ENCODE measurements at places on chromosomes 16 and 17.

DNA sequence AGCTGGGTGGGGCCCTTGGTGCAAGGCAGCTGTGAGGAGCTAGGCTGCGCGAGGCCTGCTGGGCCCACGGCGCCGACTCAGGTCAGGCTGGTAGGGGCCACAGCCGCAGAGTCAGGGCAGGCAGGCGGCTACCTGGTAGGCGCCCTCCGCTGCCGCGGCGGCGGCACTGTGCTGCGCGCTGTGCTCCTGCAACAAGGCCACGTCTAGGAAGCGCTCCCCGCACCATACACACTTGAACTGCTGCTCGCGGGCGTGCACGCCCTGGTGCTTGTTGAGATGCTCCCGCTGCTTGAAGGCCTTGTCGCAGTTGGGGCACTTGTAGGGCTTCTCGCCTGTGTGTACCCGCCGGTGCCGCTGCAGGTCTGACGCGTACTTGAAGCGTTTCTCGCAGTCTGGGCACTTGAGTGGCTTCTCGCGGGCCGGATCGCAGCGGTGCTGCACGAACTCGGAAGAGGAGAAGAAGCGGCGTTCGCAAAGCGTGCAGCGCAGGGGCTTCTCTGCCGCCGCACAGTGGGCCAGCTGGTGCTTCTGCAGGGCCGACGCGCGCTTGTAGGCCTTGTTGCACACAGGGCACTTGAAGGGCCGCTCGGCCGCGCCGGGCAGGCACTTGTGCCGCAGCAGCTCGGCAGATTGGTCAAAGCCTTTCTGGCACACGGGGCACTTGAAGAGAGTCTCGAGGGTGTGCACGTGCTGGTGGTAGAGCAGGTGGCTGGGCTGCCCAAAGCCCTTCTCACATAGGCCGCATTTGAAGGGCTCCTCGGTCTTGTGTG lies 3.9 kb downstream of the ZNF319 start:
- no peak for DNase-seq

GRCh38 chr17:44324571-44325275 lies at the start of gene SLC25A39:
TSS of gene SLC25A39 (minus strand) at chr17:44324823. CDS start at chr17:44323562, 1,261 bp downstream.
- DNase-seq: peak; percentile 73

DNA sequence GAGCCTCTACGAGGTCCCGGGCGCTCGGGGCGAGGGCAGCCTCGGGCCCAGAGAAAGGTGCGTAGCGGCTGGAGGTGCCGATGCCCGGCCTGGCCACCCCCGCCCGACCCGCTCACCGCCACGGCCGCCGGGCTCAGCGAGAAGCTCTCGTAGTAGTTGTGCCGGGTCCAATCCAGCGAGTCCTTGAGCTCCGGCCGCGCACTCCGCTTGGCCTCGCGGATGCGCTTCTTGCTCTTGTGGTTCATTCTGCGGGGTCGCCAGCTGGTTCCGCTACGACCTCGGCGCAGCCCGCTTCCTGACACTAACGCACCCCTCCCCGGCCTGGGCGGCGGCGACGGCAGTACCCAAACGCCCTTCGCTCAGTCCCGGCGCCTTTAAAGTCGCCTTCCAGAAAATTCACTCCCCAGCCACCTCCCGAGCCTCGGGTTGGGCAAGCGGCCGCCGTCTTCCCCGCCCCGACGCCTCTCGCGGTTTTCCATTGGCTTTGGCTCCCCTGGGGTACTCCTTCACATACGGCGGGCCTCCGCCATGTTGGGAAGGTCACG lies at the start of gene JMJD6:
JMJD6 (minus strand) TSS at position 376 of the 545 bp plus-strand sequence; CDS start at position 245, 131 bp downstream.
- DNase-seq: peak; percentile 82

- DNase-seq: no peak
Observed at GRCh38 chr17:3962217-3962964, 1.8 kb downstream of the ATP2A3 start.

DNA sequence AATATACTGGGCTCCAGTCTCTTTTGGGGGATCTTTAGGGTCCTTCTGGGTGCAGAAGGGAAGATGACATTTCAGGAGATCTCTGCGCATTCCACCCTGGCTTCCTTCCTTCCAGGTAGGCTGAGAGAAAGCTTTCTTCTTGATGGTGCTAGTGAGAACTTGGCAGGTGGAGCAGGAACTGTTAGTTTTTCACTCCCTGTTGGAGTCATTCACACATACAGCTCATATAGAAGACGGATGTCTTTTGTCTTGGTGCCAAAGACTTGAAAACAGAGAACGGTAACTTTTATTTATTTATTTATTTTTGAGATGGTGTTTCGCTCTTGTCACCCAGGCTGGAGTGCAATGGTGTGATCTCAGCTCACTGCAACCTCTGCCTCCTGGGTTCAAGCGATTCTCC lies 43.9 kb downstream of the PITPNC1 start:
- DNase-seq: no peak

DNA sequence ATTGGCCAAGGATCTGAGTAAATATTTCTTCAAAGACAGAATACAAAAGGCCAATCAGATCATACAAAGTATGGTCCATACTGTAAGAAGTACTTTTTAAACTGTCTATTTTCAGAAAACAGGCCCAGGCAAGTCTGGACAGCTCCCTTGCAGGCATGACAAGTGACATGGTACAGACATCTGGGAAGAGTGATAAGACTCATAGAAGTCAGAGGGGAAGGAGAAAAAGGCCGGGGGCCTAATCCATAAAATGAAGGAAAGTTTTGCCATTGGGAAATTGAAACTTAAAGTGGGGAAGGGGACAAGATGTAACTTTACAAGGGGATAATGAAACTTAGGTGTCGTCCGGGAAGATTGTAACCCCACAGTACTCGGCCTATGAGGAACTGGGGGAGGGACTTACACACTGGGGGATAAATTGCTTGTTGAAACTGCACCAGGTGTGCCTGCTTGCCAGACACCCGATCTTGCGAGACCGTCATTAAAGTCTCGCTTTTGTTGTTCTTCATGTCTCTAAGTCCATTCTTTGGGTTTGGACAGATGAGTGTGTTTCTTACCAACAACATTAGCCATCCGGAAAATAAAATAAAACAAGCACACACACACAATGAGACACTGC lies 684.0 kb downstream of the CDH11 start:
- DNase-seq: no peak

GRCh38 chr16:19963301-19963700 lies 78.7 kb upstream of the GPRC5B start:
- DNase-seq: no peak

- no peak for DNase-seq
Observed at GRCh38 chr16:46961373-46962353, 11.8 kb downstream of the DNAJA2 start.

GRCh38 chr17:30200106-30200505 lies 35.4 kb downstream of the SLC6A4 start:
- DNase-seq: no peak

DNA sequence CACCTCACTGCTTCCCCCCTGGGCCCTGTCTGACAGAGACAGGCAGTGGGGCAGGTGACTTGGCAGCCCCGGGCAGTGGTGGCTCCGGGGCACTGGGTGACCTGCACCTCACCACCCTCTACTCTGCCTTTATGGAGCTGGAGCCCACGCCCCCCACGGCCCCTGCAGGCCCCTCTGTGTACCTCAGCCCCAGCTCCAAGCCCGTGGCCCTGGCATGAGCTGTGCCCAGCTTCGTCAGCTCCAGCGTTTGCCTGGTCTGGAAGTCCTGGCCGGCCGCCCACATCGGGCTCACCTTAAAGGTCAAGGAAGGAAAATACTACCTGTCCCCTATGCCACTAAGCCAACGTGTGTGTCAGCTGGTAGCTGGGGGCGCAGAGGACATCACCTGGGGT lies 15.2 kb downstream of the UNC119 start:
- DNase-seq: no peak

DNA sequence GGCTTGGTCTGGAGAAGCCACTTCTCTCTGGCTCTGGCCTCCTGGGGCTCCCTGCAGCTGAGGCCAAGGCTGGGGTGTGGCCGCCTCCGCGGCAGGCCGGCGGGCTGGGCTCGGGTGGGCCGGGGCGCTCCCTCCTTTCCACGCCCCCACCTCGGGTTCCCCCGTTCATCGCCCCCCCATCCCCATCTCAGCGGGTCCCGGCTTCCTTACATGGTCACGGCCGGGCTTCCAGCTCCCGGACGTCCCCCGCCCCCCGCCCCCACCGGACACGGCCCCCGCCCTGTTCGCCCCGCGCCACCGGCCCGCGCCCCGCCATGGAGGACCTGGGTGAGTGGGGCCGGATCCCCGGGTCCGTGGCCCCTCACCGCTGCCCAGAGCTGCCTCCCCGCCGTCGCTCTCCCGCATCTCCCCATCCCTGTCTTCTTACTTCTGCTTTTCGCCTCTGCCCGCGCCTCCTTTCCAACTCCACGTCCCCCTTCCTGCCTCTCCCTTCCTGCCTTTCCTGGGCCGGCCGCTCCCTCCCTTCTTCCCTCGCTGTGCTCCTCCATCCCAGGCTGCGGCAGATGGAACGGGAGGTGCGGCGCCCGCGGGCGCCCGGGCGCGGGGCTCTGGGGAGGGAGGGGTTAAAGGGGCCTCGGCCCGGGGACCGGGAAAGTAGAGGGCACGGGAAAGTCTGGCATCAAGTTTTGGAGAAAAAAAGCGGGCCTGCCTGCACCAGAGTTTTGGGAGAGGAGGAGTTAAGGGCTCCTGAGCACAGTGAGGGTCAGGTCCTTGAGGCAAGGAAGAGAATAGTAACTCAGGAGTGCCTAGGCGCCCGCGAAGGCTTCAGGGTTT lies at the start of gene TGFB1I1:
TGFB1I1 (plus strand) TSS at position 278 of the 834 bp plus-strand sequence; CDS start at position 315, 37 bp downstream.
- DNase-seq: no peak

DNA sequence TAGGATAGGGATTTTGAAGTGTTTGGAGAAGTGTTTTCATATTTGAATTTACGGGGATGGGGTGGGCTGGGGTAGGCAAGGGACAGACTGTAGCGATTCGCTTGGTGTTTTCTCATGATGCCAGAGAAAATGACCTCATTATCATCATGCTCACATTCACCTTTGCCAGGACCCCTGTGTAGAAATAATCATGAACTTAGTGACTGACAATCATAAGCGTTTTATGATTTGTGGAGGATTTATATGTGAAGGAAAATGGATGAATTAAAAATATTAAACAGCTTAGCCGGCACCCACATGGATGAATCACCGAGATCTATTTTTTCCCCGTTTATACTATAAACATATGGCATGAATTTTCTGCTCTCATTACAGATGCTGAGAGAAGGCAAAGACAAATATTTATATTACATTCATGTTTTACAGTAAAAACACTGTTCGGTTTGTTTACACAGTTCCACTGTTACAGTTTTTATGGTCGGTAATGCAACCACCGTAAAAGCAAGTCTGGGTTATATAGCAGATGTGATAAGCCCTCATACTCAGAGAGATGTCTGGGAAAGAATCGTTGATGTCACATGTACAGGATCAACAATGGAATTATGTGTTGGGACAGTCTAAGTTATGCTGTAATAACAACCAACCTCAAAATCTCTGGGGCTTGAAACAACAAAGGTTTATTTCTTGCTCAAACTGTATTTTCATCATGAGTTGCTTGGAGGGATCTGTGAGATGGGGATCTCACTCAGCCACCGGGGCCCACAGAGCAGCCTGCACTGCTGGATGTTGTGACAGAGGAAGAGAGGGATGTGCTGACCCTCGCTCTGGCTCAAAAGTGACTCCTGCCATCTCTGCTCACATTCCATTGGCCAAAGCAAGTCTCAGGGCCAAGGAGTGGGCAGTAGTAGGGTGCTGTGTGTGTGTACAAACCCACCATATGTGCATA lies 85.1 kb downstream of the WWOX start:
- DNase-seq: peak; percentile 31

DNA sequence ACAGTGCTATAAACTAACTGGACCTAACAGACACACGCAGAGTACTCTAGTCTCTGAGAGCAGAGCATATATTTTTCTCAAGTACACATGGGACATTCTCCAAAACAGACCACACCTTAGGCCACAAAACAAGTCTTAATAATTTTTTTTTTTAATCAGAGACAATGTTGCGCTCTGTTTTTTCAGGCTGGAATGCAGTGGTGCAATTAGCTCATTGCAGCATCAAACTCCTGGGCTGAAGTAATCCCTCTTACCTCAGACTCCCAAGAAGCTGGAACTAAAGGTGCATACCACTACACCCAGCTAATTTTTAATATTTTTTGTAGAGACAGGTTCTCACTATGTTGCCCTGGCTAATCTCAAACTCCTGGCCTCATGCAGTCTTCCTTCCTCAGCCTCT lies 37.7 kb downstream of the ULK2 start:
- DNase-seq: no peak

GRCh38 chr17:79558091-79558900 lies 52.6 kb downstream of the RBFOX3 start:
- no peak for DNase-seq

DNA sequence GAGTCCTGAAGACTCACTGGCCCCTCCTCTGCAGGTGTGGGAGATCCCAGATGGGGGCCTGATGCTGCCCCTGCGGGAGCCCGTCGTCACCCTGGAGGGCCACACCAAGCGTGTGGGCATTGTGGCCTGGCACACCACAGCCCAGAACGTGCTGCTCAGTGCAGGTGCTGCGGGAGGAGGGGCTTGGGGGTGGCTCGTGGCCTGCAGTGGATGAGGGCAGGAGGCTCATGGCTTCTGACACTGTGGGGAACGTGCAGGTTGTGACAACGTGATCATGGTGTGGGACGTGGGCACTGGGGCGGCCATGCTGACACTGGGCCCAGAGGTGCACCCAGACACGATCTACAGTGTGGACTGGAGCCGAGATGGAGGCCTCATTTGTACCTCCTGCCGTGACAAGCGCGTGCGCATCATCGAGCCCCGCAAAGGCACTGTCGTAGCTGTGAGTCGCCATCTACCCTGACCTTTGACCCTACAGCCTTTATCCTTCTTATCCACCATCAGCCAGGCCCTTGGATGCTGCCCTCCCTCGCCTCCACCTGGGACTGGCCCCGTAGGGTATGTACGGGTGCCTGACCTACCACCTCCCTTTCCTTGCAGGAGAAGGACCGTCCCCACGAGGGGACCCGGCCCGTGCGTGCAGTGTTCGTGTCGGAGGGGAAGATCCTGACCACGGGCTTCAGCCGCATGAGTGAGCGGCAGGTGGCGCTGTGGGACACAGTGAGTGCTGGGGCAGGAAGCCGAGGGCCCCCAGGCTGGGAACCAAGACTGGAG lies 3.6 kb downstream of the CORO1A start:
- no peak for DNase-seq
